ENCODE measurements at places on chromosomes 12 and 14.

- DNase-seq = no peak
Observed at GRCh38 chr12:6083601-6084000, 40.9 kb downstream of the VWF start.

DNA sequence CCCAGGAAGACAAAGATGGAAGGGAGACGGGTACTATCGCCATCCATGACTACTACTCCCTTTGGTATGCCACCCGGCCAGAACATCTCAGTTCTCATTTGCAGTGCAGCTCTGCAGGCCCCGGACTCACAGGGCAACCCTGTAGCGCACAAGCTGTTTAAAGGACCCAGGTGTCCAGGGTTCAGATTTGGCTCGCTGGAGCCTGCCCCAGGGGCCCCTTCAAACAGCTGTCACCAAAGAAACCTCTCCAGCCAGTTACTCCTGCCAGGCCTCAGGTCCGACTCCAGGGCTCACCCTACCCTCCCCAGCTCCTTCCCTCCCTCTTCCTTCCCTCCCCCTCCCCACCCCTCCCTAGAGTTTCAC is 5.5 kb upstream of the CHD4 start:
- no peak for DNase-seq

DNA sequence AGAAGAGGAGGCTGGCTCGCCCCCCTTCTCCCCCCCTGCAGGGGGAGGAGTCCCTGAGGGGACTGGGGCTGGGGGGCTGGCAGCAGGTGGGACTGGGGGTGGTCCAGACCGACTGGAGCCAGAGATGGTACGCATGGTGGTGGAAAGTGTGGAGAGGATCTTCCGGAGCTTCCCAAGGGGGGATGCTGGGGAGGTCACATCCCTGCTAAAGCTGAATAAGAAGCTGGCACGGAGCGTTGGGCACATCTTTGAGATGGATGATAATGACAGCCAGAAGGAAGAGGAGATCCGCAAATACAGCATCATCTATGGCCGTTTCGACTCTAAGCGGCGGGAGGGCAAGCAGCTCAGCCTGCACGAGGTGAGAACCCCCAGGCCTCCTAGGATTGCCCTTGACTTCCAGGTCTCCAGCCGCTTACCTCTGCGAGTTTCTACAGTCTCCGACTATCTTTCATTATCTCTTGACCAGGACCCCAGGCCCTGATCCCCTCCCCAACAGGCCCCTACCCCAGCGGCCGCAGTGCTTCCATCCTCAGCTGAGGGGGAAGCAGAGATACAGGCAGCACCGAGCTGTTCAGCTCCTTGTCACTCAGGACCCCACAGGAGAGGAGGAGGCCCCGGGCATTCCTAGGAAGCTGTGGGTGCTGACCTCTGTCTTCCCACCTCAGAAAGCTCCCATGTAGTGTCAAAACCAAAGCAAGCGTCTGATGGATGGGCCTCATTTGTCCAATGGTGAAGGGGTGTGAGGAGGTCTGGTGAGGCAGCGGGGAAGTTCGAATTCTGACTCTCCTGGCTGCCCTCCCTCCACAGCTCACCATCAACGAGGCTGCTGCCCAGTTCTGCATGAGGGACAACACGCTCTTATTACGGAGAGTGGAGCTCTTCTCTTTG is 3.0 kb downstream of the NAB2 start:
- DNase-seq = no peak

GRCh38 chr12:58309806-58310205 is 368.4 kb downstream of the ATP23 start:
- no peak for DNase-seq

- no peak for DNase-seq
Observed at GRCh38 chr14:102508774-102509745, 516 bp downstream of the ANKRD9 start.
